Fibroblast of skin of left biceps (primary cell): ENCODE measurements at places on chromosomes 6 and 20.

GRCh38 chr6:161954699-161955276, 680.9 kb upstream of the AGPAT4 start:
- no peak for DNase-seq

DNA sequence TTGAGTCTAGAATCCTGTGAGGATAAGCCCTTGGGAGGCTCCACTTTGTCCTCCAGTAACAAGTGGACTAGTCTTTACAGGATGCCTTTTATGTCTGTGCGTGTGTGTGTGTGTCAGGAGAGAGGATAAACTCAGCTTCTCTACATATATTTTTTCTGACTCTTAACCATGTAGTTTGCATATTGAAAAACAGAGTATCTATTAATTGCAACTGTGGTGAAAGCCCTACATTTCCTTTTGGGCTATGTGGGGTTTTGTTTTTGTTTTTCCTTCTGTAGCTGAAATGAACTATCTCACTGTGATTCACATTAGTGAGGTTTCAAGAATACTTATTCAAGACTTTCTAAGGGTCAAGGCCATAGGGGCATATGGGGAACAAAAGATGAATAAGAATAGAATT, 17.7 kb downstream of the TPBG start:
- DNase-seq: no peak

GRCh38 chr6:33764036-33764435, 17.3 kb upstream of the IP6K3 start:
- no peak for DNase-seq

DNA sequence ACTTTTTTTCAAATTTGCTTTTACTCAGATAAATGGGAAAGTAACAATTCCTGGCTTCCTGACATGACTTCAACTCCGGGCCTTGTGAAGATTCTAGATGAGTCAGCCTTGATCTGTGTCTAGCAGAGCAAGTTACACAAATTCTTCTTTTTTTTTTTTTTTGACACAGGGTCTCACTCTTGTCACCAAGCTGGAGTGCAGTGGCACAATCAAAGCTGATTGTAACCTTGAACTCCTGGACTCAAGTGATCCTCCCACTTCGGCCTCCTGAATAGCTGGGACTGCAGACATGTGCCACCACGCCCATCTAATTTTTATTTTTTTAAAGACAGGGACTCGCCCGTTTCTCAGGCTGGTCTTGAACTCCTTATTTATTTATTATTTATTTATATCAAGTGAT, 7.3 kb upstream of the ARHGAP18 start:
- DNase-seq: no peak

- DNase-seq: no peak
These were observed 1.2 kb downstream of the ANGPT4 start for GRCh38 chr20:914727-915498.

DNA sequence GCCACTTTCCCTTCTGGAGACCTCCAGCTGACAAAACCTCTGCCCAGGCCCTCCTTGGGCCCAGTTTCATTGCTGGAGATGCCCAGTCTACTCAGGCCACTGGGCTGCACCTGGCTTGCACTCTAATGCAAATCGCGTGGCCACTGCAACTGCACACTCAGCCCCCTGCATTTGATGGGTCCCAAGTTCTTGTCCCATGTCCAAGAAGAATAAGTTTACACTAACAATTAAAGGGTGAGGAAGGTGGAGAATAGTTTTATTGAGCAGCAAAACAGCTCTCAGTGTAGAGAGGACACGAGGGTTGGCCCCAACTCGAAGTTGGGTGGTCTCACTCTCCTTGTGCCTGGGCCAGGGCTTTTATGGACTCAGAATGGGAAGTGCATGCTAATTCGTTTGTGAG, 31.9 kb upstream of the THEMIS start:
- DNase-seq: no peak

- peak; percentile 47 for DNase-seq
These were observed 59.0 kb downstream of the ANKRD60 start for GRCh38 chr20:58169450-58169849.

DNA sequence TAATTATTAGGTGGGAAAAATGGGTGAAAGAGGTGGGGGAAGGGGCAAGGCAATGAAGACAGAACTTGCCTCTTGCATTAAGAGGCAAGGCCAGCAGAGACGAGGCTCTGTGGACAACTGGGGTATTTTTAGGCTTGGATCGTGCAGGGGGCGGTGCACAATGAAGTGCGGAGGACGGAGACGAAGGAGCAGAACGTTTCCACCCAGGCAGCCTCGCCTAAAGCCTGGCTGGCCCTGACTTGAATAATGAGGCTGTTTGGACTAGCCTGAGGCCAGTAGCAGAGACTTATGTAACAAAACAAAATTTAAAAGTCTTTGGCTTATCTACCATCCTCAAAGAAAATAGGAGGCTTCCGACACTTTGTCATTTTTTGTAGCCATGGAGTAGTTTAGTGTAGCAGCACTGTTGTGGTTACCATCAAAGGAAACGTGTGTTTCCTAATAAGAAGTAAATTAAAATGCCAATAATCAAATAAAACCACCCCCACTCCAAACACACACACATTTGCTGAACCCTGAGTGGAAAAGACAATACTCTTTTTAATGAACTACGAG, 370.0 kb upstream of the CNR1 start:
- DNase-seq: no peak

DNA sequence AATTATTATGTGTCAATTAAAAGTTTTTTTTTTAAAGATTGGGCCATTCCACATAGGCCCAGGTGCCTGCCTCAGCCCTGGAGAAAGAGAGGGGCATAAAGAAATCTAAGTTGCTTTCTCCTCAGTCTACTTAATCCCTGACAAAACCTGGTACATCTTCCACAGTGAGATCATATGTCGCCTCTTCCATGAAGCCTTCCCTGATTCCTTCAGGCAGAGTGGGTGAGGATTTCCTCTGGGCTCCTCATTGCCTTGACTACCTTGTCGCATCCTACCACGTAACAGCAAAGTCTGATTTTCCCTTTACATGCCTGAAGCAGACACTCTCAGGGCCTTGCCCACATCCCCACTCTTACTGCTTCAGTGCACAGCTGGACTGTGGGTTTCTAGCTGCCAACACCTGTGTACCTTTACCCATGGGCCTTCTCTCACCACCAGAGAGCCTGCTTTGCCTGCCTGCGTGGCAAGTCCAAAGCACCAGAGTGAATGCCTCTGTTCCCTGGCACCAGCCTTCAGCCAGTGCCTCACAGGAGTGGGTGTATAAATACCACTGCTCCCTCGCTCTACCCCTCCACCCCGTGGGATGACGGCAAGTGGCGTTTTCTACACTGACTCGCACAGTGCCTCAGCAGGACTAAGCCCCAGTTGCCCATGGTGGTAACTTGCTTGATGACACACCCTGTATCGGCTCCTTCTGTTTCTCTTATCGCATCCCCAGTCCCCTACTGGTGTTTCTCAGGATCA, 68.0 kb downstream of the EYA2 start:
- no peak for DNase-seq

DNA sequence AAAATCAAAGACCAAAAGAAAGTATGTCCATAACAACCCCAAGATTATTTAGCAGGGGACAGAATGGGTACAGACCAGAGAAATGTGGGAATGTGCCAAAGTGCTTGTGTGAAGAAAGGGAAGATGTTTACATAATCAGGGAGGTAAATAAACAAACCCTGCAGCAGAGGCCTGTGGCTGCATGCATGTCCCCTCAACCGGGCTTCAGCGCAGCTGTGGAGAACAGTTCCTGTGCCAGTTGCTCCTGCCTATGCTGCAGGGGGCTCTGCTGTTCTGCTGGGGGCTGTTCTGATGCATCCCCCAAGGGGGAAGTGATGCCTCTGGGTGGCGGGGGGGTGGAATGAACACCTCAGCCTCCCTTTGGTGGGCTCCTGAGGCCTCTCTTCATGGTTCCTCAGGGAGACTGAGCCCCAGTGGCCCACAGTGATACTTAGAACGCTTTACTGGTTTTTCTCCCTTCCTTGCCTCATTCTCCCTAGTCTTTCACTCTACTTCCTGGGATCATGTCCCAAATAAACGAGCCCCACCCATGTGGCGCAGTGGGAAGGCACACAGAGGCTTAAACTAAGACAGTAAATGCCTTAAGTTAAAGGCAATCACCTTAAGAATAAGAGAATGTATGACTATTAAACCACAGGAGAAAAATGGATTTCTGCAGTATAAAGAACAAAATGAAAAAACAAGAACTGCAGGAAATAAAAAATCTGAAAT, 23.0 kb downstream of the RAB23 start:
- DNase-seq: no peak

DNA sequence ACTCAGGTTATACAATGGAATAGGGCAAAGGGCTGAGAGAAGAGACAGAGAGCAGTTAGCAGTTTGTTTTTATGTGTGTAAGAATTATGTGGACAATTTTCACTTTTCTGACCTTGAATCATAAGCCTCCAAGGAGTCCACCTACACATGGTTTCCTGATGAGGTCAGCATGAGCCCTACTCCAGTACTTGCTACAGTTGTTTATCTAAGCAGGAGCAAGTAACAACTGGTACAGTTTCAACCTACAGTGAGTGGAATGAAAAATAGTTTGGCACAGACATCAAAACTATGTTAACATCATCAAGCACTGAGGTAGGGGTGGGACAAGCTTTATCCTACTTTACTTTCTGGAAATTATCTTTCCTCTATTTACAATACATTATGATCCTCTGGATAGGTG, 426.7 kb upstream of the ID4 start:
- DNase-seq: no peak

GRCh38 chr6:157233686-157234085, 89.6 kb downstream of the TMEM242 start:
- DNase-seq: no peak

DNA sequence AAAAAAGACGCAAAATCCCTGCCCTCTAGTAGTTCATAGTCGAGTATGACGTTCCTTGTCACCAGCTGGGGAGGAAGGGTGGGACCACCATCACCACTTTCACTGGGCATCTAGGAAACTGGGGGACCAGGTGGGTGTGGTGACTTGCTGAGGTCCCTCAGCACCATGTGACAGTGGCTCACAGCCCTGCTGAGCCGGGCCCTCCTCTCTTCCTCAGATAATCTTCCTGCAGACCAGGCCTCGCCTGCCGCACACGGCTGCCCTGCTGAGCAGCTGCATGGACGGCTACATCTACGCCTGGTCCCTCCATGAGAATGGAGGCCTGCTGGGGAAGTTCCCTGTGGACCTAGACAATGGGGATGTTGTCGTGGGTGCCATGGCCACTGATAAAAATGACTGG, 71.5 kb downstream of the EFCAB8 start:
- no peak for DNase-seq

DNA sequence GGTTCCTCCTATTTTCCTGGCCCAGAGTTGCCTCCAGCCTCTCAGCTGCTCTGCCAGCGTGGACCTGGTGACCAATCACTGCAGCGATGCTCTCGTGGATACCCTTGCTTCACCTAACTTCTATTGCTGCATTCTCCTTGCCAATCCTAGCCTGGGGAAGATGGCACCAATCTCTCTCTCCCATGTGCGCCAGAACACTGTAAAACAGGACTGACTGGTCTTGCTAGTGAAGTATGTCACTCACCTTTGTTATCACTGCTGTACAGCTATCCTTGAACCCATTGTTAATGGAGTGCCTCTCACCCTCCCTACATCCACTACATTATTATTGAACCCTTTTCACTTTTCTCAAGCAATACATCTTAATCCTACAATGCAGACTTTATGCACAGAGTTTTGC, 80.1 kb downstream of the LYRM4 start:
- no peak for DNase-seq

GRCh38 chr20:46253391-46253790, 54.9 kb downstream of the CDH22 start:
- no peak for DNase-seq
